ENCODE measurements at places on chromosomes 5 and 9.

DNA sequence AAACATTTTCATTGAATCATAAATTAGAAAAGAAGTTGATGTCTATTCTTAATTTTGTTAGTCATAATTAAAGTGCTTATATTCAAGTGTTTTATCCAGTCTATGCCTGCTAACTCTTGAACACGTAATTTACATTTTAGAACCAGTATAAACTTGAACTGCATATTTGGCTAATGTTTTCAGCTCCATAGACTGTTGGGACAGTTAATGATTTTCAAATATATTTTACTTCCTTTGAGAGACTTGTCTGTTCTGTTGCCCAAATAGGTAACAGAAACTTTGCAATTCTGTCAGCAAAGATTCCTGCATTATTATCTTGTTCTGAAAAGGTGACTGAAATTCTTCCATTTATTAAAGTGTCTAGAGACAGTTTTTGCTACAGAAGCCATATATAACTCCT lies 7.8 kb downstream of the ITGA2 start:
- DNase-seq, result no peak

DNA sequence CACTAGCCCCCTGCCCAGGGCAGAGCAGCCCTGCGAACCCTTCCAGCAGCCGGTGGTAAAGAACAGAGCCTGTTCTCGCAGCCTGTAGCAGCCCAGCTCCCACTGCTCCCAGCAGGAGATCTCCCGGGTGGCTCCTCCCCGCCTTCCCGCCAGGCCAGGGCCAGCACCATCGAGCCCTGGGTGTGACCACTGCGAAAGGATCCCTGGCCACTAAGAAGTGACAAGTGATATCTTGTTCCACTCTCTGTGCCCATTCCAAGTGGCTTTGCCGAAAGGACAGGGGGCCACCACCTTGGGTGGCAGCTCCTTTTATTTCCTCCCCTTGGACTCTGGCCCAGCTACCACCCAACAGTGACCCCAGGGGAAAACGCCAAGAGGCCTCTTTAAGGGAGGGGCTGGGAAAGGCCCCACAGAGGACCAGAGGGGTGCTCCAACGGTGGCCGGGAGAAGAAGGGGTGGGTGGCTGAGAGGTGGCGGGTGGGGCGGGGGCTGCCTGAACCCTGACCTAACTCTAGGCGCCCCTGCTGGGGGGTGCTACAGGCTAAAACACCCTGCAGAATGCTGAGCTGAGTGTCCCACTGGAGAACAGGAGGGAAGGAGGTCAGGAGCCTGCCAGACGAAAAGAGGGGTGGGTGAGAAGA lies 1.6 kb downstream of the NACC2 start:
- DNase-seq, result peak; percentile 97

DNA sequence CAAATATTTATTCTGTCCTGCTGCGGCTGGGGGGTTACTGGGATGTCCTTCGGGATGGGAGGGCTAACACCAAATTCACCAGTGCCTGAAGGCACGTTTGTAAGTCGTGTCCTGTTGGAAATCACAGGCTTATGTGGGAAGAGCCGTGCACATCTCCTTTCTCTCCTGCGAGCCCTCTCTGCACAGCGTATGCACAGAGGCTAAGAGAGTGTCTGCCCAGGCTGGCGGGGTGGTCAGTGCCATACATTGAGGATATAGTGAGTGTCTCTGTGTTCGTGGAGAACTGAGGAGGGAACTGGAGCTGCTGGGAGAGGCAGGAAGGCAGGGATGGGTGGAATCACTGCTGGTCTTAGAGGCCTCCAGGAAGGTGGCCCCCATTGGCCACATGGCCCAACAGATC lies 110.1 kb downstream of the WNK2 start:
- DNase-seq, result no peak

GRCh38 chr5:178080618-178081410 lies 32.5 kb upstream of the N4BP3 start:
- no peak for DNase-seq

DNA sequence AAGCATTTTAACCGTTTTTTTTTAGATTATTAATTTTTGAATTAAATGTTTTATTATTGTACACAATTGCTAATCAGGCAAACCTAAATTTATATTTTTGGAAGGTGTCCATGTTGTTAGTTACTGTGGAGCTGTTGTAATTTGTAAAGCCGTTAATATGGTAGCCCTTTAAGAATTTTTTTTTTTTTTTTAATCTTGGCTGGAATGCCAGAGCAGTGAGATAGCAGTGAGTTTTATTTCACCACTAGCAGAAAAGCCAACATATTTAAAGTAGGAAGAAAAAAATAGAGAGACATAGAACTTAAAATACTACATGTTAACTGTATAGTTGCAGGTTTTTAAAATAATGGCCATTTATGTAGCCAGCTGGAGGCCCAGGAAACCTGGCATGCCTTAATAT lies 35.3 kb upstream of the RNF20 start:
- no peak for DNase-seq

DNA sequence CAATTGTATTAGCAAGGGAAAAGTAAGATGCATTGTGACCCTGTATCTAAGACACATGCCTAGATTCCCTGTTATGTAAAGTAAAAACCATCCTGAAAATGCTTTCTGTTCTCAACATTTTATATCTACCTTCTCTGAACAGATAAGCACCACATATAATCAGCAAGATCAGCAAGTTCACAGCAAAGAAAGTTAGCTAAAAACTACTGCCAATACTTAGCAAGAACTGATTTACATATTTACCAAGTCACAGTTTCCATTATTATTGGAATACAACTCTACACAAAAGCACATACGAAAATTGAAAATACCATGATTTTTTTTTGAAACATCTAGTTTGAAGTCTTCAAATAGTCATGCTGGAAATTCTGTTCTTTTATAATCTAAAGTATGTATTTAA lies 1118.1 kb downstream of the TAF11L14 start:
- no peak for DNase-seq

GRCh38 chr5:77864997-77865396 lies 88.9 kb upstream of the TBCA start:
- DNase-seq, result no peak

DNA sequence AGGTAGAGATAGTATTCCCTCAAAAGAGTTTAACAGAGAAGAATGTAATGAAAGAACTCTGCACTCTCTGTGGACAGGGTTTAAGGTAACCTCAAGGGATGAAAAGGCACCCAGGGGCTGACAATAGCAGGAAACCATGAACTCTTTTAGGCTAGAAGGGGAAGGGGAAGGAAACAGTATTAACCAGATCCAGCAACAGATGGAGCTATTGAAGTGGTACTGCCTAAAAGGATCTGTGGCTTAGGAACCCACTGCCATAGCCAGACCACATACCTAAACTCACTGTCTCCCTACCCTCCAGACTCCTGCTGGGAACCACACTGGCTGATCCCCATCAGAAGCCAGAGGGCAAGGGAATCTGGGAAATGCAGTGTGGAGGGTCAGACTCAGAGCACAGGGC lies 35.5 kb downstream of the PLGRKT start:
- no peak for DNase-seq

GRCh38 chr9:85258236-85258635 lies 483.5 kb downstream of the AGTPBP1 start:
- DNase-seq, result no peak

DNA sequence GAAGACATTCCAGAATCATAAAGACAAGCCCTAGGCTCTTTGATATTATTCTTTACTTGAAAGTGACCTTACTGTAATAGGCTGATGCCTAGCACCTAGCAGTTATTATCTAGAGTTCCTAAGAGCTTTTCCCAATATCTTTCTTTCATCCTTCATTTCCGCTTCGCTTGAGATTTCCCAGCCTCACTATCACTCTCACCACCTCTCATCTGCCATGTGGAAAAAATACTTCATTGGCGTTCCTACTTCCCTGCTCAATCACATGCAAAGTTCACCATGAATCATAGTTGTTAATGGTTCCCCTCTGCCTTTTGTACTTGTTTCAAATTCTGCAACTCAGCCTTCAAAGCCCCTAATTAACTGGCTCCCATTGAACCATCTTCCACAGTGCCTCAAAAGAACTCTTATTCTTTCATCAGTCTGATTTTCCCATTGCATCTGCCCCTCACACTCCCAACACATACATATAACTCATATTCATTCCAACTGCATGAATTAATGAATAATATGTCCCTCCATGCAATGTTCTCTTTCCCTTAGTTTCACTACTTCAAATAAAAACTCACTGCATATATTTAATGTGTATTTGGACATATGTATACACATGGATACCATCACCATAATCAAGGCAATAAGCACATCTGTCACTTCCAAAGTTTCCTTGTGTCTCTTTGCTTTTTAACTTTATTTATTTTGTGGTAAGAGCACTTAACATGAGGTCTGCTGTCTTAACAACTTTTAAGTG lies 221.6 kb downstream of the PARP8 start:
- DNase-seq, result no peak

DNA sequence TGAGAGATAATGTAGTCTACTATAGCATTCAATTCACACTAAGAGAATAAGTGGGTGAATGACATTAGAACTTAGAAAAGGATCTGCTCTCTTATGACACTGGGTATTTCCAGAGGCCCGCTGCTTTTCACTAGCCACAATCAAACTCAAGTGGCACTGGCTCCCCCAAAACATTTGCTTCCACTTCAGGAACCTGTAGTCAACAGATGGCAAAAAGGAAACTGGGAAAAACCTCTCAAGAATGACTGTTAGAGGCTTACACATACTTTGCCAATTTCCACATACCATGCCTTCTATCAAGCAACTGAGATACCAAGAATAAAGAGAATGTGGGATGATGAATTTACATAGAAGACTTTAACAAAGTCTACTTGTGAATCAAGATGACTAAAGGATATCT lies 11.2 kb downstream of the POC5 start:
- DNase-seq, result no peak

GRCh38 chr9:136626066-136626725 lies 36.5 kb upstream of the EGFL7 start:
- DNase-seq, result no peak

- DNase-seq, result no peak
These were observed 139.7 kb downstream of the SEC61B start for GRCh38 chr9:99361817-99362216.

GRCh38 chr5:111869681-111870080 lies 112.7 kb upstream of the NREP start:
- DNase-seq, result no peak

DNA sequence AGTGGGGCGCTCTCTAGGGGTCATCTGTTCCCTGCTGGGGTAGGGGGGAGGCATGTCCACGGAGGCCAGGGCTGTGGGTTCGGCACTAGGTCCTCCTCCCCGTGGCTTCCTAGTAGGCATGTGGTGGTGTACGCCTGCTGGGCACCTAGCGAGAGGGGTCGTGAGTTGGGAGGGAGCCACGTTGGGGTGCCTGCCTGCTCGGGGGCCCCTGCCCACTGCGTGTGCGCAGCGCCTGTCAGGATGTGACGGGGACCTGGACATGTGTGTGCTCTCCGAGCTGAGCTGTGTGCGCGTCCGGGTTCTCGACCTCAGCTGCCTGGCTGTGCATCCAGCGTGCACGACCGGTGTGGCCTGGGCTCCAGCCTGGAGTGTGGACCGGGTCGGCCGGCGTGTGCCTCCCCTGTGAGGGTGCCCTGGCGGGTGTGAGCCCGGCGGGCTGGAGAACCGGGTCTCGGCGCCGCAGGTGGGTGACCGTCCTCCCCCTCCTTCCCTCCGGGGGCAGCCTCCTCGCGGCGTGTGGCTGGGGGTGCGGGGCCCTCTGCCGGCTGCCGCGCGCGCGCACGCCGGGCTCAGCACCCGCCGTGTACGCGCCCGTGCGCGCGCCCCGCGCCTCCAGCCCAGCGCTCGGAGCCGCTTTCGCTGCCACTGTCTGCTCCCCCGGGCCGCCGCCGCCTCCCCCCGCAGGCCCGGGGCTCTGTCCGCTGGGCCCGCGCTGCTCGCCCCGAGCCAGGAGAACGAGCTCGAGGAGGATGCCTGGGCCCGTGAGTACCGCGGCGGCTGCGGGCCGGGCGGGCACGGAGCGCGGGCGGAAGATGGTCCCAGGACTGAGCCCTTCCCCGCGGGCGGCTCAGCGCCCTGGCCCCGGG lies at the start of gene PRR7:
Gene PRR7 (plus strand): TSS at position 615 of the 866 bp plus-strand sequence. CDS start 8,254 bp downstream, outside the sequence.
- DNase-seq, result peak; percentile 96

- DNase-seq, result peak; percentile 8
These were observed 190.6 kb downstream of the MAT2B start for GRCh38 chr5:163695830-163696578.

- DNase-seq, result no peak
These were observed 87.5 kb upstream of the PRRC1 start for GRCh38 chr5:127429928-127430327.

DNA sequence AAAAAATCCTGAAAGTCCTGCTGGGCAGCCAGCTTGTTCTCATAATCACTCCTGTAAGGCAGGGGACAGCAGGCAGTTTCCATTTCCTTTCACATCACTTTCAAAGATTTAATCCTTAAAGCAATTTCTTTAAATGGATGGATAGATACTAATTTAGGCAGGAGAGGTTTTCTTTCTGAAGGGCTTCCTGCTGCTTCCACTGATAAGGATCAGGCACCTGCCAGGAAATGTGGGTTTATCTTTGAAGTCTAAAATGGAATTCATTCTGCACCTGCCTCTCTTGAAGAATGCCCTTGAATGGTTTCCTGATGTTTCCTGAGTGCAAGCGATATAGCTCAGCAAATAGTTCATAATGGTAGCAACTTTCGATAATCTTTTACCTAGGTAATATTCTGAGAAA lies 64.5 kb downstream of the STARD4 start:
- DNase-seq, result no peak

- no peak for DNase-seq
These were observed 387.1 kb downstream of the ZSWIM6 start for GRCh38 chr5:61719124-61719523.

DNA sequence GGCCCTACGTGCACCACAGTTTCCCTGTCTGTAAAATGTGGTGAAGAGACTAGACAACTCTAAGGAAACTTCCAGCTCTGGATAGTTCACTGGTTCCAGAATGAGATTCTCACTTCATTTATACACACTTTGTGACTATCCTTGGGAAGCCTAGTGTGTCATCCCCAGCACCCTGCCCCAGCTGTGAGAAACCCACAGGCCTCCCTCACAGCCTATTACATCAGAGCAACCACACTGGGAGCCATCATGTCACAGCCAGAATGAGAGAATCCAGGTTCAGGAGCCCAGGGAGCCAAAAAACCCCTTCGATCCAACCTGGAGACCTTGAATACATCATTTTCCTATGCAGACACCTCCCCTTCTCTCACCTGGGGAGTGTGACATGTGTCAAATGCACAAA lies 21.0 kb upstream of the HAND1 start:
- no peak for DNase-seq

DNA sequence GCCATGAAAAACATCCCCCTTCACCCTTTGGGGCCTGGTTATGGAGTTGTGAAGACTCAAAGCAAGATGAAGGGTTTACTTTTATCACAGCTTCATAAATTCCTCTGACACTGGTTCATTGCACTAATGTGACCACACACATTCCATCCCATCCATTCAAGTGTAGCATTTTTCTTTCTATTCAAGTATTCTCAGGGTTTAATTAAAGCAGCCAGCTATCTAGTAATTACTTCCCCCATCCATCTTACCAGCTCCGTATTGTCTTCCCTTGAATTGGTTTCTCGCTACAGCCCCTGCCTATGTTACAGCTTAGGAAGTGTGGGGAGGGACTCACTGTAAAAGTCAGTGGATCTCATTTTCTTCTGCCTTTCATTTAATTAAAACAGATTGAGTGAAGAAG lies 387.0 kb upstream of the RFX3 start:
- no peak for DNase-seq

GRCh38 chr9:134030821-134031470 lies 5.7 kb downstream of the BRD3OS start:
- DNase-seq, result no peak

- no peak for DNase-seq
These were observed 141.9 kb downstream of the PSAT1 start for GRCh38 chr9:78438780-78439179.

- DNase-seq, result no peak
These were observed 29.7 kb downstream of the SLC36A1 start for GRCh38 chr5:151477101-151477500.
